Activated CD8-positive, alpha-beta memory T cell treated with anti-CD3 and anti-CD28 coated beads, Interleukin-2, amount 10 ng/mL, durations not matched to agents 7 days and 5 days (primary cell): ENCODE measurements at places on chromosomes 4 and X. TPM values are rescaled to one million over a fixed set of nuclear protein-coding genes. Genes with fewer than 3 reads are reported as not detected.

DNA sequence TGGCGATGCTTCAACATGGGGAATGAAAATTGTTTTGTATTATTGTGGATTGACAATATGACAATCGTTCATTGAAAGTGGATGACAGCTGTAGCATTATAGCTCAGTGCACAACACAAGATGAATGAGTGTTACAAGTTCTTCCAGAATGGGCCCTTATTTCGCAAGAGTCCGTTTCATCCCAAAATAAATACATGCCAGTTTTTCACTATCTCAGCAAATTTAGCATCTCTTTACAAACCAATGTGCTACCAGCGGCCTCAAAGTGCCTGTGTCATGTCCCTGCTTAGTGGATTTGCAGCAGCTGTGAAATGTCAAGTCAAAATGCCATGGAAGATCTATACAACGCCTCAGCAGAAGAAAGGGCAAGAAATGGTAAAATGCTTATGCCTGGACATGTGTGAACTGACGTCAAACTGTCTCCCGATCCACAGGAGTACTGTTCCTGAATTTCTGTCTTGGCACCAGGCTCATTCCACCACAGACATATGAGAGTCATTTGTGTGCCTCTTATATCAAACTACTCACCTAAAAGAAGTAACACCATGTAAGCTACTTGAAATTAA lies 109.6 kb downstream of the MAML3 start:
- H3K27me3 ChIP-seq: peaks cover 39% of the 10 kb centered on the region
- H3K4me1 ChIP-seq: peaks cover 13% of the 10 kb centered on the region
- H3K27ac ChIP-seq: no peak overlapping the region
- no peak for DNase-seq

DNA sequence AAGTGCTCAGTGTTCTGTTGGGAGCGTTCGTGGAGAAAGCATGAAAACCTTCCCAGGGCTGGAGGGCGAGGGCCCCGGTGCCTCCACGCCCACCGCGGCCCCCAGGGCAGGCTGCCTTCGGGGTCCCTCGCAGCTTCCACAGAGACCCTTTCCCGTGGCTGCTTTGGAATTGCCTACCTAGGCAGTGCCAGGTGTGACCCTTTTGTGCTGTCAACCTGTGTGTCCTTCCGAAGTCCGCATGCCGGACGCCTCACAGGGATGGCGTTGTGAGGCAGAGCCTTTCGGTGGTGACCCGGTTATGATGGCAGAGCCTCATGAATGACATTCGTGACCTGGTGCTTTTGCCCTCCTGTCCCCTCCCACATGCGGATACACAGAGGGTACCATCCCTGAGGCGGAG lies 17.4 kb downstream of the TMEM175 start:
- no peaks in the 10 kb centered on the region for H3K27me3 ChIP-seq
- no peak overlapping the region for H3K27ac ChIP-seq
- no peak for DNase-seq
- H3K4me1 ChIP-seq: no peaks in the 10 kb centered on the region
- no peak overlapping the region for H3K4me3 ChIP-seq
- peaks cover 2% of the 10 kb centered on the region for H3K36me3 ChIP-seq

GRCh38 chr4:110270492-110271197 lies 72.2 kb upstream of the ELOVL6 start:
- no peak overlapping the region for H3K27ac ChIP-seq
- no peak overlapping the region for H3K4me3 ChIP-seq
- H3K36me3 ChIP-seq: no peaks in the 10 kb centered on the region
- peaks cover 14% of the 10 kb centered on the region for H3K4me1 ChIP-seq
- peaks cover 21% of the 10 kb centered on the region for H3K27me3 ChIP-seq

The CPXCR1 gene
- total RNA-seq: not detected

The SLC38A5 gene
- 93.9 TPM for total RNA-seq

DNA sequence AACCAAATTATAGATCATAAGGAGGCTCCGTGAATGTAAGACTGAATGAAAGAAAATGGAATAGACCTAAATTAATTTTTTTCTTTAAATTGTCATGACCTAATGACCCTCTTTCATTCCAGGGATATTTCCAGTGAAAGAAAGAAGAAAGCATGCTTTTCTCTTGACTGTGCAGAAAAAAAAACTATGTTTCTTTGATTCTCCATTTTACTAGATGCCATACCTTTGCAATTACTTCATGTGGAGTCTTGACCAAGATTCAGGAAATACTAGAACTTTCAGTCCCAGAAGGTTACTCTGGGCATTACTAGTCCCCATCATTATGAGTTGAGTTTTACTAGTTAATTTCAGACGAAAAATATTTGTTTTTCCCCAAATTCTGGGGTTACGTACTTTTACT lies 6.4 kb upstream of the COMMD8 start:
- H3K36me3 ChIP-seq: no peaks in the 10 kb centered on the region
- H3K4me3 ChIP-seq: no peak overlapping the region
- H3K4me1 ChIP-seq: no peaks in the 10 kb centered on the region
- H3K27me3 ChIP-seq: peaks cover 9% of the 10 kb centered on the region

GRCh38 chr4:172141025-172141424 lies 327.8 kb downstream of the GALNTL6 start:
- no peaks in the 10 kb centered on the region for H3K4me1 ChIP-seq
- no peak overlapping the region for H3K4me3 ChIP-seq
- no peaks in the 10 kb centered on the region for H3K27me3 ChIP-seq
- no peak for DNase-seq
- no peaks in the 10 kb centered on the region for H3K36me3 ChIP-seq

GRCh38 chr4:4606321-4606720 lies 64.5 kb upstream of the STX18 start:
- H3K27me3 ChIP-seq: no peaks in the 10 kb centered on the region
- no peaks in the 10 kb centered on the region for H3K36me3 ChIP-seq
- H3K27ac ChIP-seq: no peak overlapping the region

DNA sequence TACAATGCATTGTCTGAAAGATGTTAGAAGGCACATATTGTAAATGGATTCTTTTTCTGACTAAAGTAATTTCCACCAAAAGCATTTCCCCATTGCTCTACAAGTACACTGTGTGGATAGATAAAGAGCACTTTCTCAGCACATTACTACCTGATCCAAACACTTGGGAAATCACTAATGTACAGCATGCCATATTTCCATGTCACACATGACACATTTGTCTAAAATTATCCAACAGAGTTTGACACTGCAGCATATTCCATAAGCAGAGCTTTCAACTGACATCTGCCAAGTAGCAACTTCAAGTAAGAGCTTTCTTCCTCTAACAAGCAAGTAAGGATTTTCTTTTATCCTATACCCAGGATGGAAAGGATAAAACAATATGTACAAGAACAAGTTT lies 49.5 kb downstream of the REELD1 start:
- H3K36me3 ChIP-seq: no peaks in the 10 kb centered on the region
- no peak overlapping the region for H3K27ac ChIP-seq
- no peaks in the 10 kb centered on the region for H3K4me1 ChIP-seq
- DNase-seq: no peak

DNA sequence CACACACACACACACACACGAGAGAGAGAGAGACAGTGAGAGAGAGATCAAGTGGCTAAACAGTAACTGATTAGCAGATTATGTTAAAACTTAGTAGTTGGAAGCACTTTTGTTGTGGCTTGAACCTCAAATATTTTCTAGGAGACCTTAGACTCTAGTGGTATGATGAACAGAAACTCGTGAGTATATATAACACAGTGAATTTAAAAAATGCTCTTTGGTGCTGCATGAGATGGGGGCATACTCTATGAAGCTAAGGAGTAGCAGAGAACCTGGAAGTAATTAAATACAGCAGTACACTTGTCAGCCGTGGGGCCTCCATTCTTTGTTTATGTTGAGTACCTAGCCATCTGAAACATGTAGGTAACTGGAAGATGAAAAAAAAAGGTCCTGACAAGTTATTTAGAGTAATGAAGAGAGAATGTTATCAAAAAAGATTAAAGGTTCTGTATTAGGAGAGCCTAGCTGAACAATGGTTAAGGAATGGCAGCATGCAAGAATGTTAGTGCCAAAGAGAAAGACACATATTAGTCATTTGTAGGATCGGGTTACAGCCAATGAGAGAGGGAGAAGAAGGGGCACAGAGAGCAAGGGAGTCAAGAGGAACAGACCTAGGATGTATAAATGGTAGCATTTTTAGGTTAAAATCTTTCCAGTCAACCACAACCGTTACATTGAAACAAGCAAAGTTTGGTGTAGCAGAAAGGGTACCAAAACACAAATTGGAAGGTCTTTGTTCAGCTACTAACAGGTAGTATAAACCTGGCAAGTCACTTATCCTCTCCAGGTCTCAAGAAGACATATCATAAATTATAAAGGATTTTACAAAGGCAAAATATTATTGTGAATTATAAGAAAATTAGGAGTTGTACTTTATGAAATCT lies 316.7 kb upstream of the DIPK2B start:
- no peaks in the 10 kb centered on the region for H3K27me3 ChIP-seq
- DNase-seq: no peak
- H3K27ac ChIP-seq: no peak overlapping the region
- no peak overlapping the region for H3K4me3 ChIP-seq
- peaks cover 11% of the 10 kb centered on the region for H3K4me1 ChIP-seq
- H3K36me3 ChIP-seq: no peaks in the 10 kb centered on the region

The PAGE5 gene
- not detected for total RNA-seq

GRCh38 chr4:131113273-131113672 lies 2017.3 kb downstream of the C4orf33 start:
- no peak overlapping the region for H3K4me3 ChIP-seq
- no peak for DNase-seq
- H3K36me3 ChIP-seq: no peaks in the 10 kb centered on the region
- H3K27ac ChIP-seq: no peak overlapping the region
- H3K4me1 ChIP-seq: no peaks in the 10 kb centered on the region
- H3K27me3 ChIP-seq: no peaks in the 10 kb centered on the region

DNA sequence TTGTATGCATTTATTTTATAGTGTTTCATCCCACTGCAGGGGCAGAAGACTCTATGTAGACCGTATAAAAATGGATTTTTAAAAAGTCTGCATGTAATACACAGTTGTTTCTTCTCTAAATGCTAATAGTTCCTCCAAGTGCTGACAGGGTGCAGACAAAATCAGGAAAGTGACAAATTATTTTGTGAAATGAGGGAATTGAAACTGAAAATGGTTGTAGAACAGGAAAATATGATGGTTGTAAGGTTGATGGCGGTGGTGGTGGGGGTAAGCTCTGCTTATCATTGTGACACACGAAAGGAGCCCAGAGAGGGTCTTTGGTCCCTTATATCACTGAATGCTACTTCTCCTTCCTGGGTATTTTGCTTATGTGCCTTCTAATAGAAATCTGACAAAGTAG lies 4.3 kb downstream of the IL15 start:
- peaks cover 12% of the 10 kb centered on the region for H3K27me3 ChIP-seq
- peaks cover 29% of the 10 kb centered on the region for H3K4me1 ChIP-seq

- H3K36me3 ChIP-seq: no peaks in the 10 kb centered on the region
- H3K27ac ChIP-seq: no peak overlapping the region
- H3K27me3 ChIP-seq: no peaks in the 10 kb centered on the region
- H3K4me1 ChIP-seq: no peaks in the 10 kb centered on the region
- H3K4me3 ChIP-seq: no peak overlapping the region
- no peak for DNase-seq
Observed at GRCh38 chr4:125115476-125115875, 199.3 kb upstream of the FAT4 start.

GRCh38 chrX:154116426-154117211 lies 19.1 kb upstream of the MECP2 start:
- no peak for DNase-seq
- H3K36me3 ChIP-seq: no peaks in the 10 kb centered on the region
- H3K4me3 ChIP-seq: no peak overlapping the region
- no peak overlapping the region for H3K27ac ChIP-seq

The FAM53A gene
- total RNA-seq: 1.6 TPM

The RPS6KA6 gene
- total RNA-seq: not detected

DNA sequence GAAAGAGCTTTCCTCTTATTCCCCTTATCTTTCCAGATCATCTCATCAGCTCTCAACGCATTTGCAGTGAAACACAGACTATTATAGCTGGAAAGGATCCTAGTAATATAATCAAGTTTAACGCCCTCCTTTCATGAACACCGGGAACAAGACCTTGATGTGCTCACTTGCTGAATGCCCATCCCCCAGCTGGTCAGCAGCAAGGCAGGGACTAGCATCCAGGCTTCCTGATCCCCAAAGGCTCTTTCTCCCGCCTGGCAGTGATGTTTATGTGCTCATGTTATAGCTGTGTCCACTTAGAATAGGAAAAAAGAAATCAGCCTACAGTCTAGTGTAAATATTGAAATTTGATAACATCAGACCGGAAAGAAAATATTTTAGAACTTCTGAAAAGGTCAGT lies 24.6 kb downstream of the GPC4 start:
- peaks cover 4% of the 10 kb centered on the region for H3K27me3 ChIP-seq
- no peak overlapping the region for H3K27ac ChIP-seq
- no peak for DNase-seq
- no peaks in the 10 kb centered on the region for H3K4me1 ChIP-seq

The RNF212 gene
- 1.2 TPM for total RNA-seq

DNA sequence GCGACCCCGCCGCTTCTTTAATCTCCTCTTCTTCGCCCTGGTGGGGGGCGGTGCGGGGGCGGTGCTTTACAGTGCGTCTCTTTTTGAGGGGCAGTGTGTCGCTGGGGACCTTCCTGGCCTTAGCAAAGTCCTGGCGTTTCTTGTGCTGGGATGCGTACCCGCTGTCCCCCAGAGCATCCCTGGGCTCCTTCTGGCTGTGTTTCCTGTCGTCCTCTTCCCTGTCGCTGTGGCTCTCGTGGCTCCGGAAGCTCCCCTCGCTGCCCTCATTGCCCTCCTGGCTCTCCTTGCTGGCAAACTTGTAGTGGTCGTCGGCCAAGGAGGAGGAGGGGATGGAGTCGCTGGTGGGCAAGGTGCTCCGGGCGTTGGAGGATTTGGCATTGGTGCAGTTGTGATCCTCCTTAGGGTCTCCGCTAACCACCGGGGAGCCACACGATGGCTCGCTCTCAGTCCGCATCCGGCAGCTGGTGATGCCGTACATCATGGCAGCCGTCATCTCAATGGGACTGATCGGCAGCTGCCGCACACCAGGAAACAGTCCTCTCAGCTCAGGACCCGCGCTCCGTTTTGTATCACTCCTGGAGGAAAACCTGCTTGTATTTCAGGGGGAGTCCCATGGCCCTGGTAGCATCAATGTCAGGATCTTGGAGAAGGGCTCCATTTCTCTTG lies 30.4 kb upstream of the TMSB15A start:
- peak; percentile 43 for DNase-seq
- no peaks in the 10 kb centered on the region for H3K27me3 ChIP-seq
- H3K4me3 ChIP-seq: peak overlapping the region; percentile 73

DNA sequence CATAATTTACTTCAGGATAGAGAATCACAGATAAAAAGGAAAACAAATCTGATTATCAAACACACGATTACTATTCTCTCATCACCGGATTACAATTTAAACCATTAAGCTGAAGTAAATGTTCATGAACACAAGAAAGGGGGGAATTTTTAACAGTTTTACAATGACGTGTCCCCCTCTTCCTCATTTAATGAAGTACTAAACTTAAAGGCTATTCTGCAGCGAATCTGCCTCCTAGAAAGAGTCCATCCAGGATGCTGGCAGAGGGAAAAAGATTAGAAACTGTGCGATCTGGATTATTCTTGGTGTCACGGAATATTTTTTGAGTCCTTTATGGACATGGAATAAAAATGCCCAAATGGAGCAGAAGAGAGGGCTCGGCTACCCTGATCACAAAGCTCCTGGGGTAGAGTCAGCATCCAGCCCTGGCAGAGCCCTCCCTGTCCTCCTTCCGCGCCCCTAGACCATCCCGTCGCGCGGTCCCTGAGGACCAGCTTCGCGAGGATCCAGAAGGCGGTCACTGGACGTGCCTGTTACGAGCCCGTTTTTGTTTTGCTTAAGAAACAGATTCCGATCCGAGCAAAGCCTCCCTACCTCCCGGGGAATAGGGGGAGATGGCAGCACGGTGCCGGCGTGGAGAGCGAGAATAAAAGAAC lies 1.2 kb downstream of the ELF2 start:
- no peaks in the 10 kb centered on the region for H3K36me3 ChIP-seq
- peaks cover 27% of the 10 kb centered on the region for H3K27me3 ChIP-seq
- peak overlapping the region; percentile 30 for H3K27ac ChIP-seq

- H3K27ac ChIP-seq: peak overlapping the region; percentile 91
- H3K4me3 ChIP-seq: peak overlapping the region; percentile 53
- DNase-seq: peak; percentile 67
- H3K27me3 ChIP-seq: no peaks in the 10 kb centered on the region
Observed at GRCh38 chrX:129823115-129823514, 20.6 kb downstream of the ZDHHC9 start.
